ENCODE measurements at places on chromosomes 2 and 18.

DNA sequence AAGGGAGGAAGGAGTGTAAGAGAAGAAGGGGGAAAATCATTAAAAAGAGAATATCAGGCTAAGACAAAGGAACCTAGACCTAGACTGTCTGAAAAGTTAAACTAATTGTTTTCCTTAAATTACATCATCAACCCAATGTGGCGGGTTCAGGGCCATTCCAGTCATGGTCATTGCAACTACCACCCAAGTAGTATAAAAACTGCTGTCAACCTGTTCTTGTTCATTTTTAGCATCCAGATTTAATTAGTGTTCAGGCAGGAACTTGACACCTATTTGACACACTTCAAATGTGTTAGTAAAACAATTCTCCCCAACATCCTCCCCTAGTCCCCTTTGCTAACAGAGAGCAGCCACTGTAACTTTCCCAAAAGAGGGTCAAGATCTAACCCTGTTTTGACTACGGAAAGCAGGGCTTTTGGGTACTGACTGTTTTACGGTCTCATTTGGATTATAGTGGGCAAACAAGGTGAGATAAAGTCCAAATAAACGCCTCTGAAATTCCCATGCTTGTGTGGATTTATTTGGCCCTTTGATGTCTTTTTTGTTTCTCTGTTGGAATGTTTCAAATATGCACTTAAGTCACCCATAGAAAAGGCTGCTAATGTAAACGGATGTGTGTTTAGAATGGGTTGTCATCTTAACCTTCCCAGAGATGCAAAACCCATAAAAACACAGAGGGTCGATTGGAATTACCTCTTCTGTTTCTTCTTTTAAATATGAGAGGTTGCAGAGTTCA lies 19.3 kb upstream of the TANC1 start:
- DNase-seq: no peak

DNA sequence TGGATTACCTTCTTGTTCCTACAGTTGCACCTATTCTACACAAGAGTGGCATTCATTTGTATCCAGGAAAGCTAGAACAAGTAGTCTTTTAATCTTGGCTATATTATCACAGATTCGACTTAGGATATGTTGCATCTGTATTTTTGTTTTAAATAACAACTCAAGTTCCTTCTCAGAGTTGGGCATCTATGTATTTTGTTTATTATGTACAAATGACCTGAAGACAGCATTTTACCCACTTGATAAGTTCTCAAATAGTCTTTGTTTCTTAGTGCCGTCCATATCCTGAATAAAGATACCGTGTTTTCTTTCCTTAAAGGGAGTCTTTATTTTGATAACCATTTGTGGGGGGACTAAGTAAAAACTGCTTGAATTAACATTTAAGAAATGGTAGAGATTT lies 2.9 kb downstream of the ITPRID2 start:
- DNase-seq: no peak

GRCh38 chr2:171334171-171334570 lies 99.6 kb downstream of the METTL8 start:
- DNase-seq: no peak

- no peak for DNase-seq
These were observed 14.2 kb upstream of the OXER1 start for GRCh38 chr2:42777883-42778805.

GRCh38 chr2:180004731-180005130 lies 2.4 kb downstream of the CWC22 start:
- DNase-seq: no peak

- DNase-seq: no peak
These were observed 119.2 kb downstream of the BABAM2 start for GRCh38 chr2:28009732-28010131.

GRCh38 chr18:29154758-29155725 lies 978.1 kb upstream of the CDH2 start:
- peak; percentile 85 for DNase-seq

DNA sequence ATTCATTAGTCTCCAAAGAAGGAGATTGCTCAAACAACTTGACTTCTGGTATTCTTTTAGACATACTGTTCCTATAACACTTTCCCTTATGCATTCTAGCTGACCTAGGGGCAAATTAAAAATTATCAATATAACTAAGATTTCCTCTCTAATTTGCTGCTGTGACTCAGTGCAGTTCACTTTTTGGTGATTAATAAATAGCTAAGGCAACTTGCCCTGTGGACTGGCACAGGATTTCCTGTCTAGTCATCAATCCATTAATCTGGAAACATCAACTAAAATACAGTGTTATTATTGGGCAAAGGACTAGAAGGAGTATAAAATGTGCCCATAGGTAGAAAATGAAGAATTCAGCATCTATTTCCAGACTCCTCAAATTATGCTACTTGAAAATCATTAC lies 83.5 kb upstream of the SERPINE2 start:
- DNase-seq: no peak

- no peak for DNase-seq
These were observed 2.0 kb upstream of the RAB17 start for GRCh38 chr2:237592425-237592980.

DNA sequence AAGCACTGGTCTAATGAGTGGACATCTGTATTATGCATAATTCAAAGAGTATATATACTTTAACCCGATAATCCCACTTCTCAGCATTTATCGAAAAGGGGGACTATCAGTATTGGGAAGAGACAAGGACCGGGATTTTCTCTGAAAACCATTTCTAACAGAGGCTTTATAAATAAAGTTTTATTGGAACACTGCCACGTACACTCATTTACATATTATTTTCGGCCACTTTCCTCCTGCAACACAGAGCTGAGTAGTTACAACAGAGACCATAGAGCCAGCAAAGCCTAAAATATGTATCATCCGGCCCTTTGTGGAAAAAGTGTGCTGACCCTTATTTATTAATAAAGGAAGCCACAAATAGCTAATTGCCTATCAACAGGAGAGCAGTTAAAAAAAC lies 3.2 kb downstream of the HJURP start:
- DNase-seq: no peak

DNA sequence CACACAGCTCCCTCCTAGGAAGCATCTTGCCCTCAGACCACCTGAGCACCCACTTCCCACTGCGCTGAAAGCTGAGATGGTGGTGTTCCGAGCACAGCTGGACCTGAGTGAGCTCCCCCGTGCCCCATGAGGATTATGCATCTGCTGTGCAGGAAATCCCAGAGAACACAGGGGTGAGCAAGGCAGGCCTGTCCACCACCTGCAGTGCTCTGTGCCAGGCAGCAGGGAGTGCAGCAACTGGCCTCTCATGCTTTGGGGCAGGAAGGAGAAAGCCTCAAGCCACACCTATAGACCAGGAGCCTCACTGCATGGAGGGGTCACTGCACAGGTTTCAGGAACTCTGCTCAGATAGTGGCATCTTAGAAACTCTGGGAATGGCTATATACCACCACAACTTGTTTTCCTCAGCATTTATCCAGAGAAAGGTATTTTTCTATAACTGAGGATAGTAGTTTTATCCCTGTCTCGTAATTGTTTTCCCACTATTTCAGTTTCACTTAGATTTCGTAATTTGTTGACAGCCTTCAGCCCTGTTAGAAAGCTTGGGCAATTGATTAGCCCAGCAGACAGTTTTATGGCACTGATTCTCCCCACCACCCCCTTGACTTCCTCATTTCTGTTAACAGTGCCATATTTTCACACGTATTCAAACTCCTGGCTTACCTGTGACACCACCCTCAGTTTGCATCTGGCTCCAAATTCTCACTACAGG lies 144.3 kb upstream of the DAPL1 start:
- DNase-seq: no peak

- DNase-seq: no peak
These were observed 33.1 kb upstream of the DNMT3A start for GRCh38 chr2:25374827-25375226.

GRCh38 chr2:227147023-227147422 lies 17.0 kb downstream of the COL4A4 start:
- peak; percentile 50 for DNase-seq

DNA sequence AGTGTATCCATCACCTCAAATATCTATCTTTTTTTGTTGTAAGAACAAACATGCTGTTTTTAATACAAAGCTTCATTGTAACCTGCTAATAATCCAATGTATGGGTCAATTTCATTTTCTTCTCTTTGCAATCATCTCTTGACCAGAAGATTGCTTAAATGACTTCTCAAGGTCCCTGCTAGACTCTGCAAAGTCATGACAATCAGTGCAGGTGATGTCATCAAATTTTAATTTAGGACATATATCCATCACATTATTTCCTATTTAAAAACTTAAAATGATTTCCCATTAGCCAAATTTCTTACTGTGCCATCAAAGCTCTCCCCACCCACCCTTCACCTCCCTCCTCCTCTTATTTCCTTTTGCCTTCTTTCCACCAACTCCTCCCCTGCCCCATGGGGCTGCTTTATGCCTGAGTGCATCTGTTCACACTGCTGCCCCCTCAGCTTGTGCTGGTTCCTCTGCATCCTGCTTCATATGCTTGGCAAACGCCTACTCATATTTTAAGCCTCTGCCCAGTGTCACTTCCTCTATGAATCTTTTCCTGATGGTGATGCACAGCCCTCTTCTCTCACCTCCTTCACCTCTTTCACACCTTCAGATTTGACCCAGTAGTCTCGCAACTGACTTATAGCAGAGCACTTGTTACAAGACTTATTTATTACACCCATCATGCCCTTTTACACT lies 20.3 kb downstream of the PLEK start:
- DNase-seq: no peak

- peak; percentile 80 for DNase-seq
These were observed 135.0 kb upstream of the RIOK3 start for GRCh38 chr18:23317975-23318675.

DNA sequence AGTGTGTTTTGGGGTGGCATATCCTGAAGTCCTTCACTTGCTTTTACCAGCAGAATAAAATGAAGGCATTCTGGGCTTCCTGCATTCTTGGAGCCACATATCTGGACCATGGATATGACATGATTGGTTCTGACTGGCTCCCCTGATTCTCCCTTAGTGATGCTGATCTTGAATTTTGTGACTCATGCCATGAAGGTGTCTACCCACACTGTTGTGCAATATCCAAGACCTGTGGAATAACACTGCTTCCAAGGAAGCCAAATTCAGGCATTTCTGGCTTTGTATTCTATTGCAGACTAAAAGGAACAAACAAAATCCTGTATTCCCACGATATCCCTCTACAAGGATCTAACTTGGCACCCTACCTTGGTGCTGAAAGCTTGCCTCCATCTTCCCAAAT lies 125.8 kb downstream of the LYPD6B start:
- no peak for DNase-seq

GRCh38 chr2:11419781-11420180 lies 46.2 kb downstream of the E2F6 start:
- DNase-seq: peak; percentile 53

- peak; percentile 34 for DNase-seq
These were observed 76.4 kb downstream of the BOD1L2 start for GRCh38 chr18:57223144-57223870.

- no peak for DNase-seq
These were observed 21.7 kb upstream of the PHLPP1 start for GRCh38 chr18:62693659-62694058.

DNA sequence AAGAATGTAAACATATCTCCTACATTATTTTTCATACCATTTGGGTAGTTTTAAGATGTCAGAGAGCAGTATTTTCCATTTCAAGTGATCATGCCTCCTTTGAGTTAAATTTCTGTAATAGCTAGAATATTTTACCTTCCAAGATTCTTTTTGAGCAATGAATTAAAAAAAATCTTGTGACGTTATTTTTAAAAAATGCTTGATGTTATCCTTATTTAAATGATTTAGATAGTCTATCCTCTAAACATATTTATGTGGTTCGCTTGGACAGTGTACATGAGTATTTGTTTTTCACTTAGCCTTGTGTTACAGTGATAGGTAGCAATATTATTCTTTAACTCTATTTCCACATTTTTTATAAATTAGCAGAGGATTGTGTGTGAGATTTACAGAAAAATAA lies 639.2 kb upstream of the CDH2 start:
- DNase-seq: peak; percentile 17

DNA sequence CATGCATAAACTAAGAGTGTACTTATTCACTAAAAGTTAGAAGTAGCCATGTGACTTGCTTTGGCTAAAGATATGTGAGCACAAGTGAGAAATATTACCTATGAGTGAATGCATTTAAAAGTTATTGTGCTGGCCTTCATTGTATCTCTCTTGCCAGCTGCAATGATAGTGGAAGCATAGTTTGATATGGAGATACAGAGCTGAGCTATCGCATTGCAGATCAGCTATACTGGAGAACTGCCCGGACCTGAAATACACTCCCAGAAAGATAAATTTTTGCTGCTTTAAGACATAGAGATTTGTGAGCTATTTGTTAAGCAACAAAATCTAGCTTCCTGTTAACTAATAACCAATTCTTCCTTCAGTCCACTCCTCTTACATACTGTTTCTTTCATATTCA lies 571.1 kb downstream of the CPS1 start:
- no peak for DNase-seq

- DNase-seq: no peak
These were observed 49.6 kb downstream of the IL1R2 start for GRCh38 chr2:102041351-102041750.

DNA sequence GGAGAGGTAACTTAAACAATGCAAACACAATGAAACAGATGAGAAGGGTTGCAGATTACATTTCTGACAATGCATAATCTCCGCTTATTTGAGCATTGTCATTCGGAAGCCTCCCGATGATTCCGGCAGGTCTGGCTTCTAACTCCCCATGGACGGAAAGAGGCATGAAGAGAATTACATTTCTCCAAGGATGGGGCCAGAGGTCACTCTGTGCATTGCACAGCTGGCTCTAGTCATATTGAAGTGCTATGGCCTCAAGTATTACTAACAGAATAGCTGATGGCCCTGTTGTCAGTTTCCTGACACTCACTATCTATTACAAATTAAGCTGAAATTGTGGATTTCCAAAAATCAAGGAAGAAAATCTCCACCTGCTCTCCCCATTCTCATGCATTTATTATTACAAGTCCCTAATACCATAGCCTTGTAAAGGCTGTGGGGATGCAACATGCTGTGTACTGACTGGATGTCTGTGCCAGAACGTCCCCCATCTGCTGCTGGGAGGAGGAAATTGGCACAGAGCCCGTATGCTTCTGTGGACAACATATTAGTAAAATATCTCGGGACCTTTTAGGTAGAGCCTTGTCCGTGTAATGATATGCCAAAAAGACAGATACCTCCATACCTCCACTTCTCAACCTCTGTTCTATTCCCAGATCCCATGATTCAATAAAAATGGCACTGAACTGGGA lies 168.1 kb downstream of the SETBP1 start:
- DNase-seq: no peak

- DNase-seq: no peak
These were observed 86.0 kb downstream of the VWA3B start for GRCh38 chr2:98172951-98173350.

DNA sequence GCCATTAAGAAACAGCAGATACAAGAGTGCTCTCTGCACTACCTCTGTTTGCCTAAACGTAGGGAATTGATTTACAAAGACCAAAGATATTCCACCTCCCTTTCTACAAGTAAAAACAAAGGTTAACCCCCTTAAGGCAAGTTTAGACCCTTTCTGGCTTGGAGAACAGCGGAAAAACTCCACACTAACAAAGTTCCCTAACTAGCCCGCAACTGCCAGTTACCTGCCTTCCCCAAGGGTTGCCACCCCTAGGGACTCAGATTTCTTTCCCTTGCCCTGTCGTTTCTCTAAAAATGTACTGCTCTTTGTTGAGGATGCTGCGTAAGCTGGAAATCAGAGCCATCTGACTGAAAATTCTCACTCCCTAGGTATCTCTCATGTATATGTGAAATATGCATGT lies 627.5 kb upstream of the SOX11 start:
- DNase-seq: no peak

GRCh38 chr2:221254299-221254698 lies 317.8 kb downstream of the EPHA4 start:
- no peak for DNase-seq

- DNase-seq: no peak
These were observed at the start of gene ARHGEF4 for GRCh38 chr2:130836501-130837174. Gene ARHGEF4 (plus strand): TSS chr2:130836914. CDS start chr2:130836954, 40 bp downstream.
